GM06990 (cell line): ENCODE measurements at places on chromosomes 13 and 19.
A peak's percentile ranks its signal among the peaks of the same experiment; 100 is the strongest.

DNA sequence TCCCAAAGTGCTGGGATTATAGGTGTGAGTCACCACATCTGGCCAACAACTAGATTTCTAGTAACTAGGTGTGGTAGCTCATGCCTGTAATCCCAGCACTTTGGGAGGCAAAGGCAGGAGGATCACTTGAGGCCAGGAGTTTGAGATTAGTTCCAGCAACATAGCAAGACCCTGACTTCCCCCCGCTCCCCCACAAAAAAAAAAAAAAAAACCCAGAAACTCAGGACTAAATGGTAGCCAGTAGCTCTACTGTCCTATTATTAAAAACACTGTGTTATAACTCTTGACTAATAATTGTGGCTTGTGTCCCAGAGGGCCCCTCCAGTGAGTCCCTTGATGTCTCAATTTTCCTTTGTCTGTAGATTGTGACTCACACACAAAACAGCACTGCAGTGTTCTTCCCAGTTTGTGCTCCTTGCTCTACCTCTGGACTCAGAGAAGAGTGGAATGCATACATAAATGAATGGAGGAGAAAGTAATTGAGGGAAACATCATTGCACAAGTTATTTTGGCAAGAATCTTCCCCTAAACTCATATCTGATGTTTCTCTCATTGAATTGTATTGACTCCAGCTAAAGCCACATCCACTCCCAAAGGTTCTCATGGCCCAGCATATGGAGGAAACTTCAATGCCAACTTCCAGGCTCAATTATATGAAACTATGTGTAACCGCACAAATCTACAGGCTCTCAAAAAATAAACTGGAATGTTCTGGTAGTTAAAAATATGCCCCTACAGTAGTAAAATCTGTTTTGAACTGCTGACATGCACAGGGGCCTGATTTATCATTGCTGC, 8.8 kb downstream of the TPT1 start:
- no peak for DNase-seq

GRCh38 chr19:32673573-32673972, 1.4 kb downstream of the ANKRD27 start:
- no peak for DNase-seq

GRCh38 chr13:106033659-106034058, 501.8 kb downstream of the EFNB2 start:
- DNase-seq, result no peak

- DNase-seq, result no peak
These were observed 15.6 kb upstream of the SMARCA4 start for GRCh38 chr19:10945264-10945663.

DNA sequence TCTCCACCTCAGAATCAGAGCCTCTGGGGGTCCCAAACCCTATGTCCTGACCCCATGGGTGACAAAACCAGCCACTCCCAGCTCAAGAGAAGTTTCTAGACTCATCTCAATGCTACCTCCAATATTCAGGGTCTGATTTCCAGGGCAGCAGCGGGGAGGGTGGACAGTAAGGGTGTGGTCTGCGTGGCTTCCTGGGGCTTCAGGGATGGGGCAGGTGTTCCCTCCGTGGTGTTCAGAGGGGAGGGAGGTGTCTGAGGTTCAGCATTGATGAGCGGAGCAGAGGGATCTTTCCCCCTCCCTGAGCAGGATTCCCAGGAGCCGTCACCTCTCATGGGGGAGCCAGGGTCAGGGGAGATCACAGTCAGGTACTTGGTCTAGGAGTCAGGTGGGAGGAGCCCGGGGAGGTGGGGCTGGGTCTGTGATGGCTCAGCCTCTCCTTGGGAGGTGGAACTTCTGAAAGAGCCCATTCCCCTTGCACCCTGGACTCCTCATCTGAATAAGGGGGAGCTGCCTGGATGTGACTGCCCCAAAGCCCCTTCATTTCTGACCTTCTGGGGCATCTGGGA, 2.9 kb downstream of the LILRA2 start:
- no peak for DNase-seq

DNA sequence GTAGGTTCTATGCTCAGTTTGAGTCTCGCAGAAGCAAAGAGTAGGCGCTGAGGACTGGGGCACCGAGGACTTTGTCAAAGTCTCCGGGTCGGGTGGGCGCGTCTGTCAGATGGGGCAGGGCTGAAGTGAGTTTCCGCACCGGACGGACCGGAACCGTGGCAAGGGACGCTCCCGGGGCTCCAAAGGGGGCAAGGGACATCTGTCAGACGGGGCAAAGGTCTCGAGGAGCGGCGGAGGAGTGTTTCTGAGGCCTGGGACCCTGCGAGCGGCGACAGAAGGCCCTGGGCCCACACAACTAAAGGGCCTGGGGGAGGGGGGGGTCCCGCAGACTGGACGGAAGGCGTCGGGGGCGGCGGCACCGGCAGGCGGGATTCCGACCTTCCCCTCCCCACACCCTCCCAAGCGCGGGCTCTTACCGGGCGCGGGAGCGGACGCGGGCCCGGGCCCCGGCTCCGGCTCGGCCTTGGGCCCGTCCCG, 13.3 kb upstream of the AKAP8L start:
- peak; percentile 37 for DNase-seq

DNA sequence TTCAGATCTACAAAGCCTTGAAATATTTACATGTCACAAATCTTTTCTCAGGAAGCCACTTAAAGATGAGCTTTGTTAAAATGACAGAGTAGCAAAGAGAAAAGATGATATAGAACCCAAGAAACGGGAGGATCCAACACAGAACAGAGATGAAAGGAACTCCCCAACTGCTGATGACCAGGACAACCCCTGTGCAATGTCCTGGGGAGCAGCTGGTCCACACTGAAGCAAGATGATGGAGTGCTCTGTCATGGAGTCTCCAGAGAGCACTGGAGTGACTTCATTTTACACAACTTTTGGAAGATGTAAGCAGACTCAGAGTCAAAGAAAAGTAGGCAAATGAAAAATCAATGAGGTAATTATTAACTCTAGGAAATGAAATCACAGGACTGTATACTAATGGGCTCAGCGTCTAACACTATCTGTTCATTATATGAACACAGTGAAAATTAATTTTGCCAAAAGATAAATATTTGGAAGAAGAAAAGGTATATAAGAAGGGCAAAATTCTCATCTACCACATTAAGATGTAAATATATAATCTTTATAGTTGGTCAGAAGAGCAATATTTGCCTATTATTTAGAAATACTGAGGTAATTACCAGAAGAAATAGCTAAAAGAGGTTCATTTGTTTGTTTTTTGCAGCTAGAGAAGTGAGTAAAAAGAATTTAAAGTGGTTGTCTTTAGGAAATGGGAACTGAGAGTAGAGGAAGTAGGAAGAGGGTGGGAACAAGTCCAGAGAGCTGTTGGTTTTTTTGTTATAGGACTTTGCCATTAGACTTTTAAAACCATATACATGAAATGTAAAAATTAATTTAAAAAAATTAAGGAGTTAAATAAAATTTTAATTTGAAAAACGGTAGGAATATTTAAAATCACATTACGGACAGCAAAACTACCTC, 30.5 kb downstream of the MTRF1 start:
- DNase-seq, result no peak

DNA sequence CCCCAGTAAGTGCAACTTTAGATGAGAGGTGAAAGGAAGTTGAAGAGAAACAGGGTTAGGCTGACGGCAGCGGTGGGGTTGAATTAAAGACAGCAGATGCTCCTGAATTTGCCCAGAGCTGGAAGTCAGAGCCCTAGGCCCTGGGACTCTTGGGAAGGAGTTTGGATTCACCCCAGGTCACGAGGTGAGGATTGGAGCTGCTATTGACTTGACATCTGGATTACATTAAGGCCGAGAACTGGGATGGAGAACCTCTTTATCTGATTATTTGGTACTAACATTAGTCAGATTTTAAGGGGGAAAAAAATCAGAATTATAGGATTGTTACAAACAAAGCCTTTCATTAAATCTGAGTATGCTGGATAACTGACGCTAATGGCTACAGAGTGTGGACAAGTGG, 367.2 kb downstream of the ZNF536 start:
- DNase-seq, result no peak

DNA sequence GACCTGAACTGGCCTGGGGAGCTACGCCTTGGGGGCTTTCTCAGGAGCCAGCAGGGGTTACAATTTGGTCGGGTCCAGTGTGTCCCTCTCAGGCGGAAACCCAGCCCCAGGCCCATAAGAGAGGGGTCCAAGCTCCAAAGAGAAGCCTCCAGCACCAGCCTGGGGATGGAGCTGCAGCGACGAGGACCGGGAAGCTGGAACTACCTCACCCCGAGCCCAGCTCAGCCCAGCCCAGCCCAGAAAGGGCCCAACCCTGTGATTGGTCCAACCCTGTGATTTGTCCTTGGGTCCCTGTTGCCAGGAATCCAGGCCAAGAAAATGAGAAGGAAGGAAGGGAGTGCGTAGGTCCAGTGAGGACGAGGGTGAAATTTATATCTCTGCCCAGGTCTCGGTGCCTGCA, 24.1 kb downstream of the CLEC4M start:
- no peak for DNase-seq

GRCh38 chr13:84686973-84687372, 804.7 kb upstream of the SLITRK1 start:
- no peak for DNase-seq

- DNase-seq, result no peak
These were observed 8.4 kb upstream of the KCTD12 start for GRCh38 chr13:76894401-76895110.

- DNase-seq, result no peak
These were observed 98.7 kb downstream of the FAM216B start for GRCh38 chr13:42880056-42880605.

DNA sequence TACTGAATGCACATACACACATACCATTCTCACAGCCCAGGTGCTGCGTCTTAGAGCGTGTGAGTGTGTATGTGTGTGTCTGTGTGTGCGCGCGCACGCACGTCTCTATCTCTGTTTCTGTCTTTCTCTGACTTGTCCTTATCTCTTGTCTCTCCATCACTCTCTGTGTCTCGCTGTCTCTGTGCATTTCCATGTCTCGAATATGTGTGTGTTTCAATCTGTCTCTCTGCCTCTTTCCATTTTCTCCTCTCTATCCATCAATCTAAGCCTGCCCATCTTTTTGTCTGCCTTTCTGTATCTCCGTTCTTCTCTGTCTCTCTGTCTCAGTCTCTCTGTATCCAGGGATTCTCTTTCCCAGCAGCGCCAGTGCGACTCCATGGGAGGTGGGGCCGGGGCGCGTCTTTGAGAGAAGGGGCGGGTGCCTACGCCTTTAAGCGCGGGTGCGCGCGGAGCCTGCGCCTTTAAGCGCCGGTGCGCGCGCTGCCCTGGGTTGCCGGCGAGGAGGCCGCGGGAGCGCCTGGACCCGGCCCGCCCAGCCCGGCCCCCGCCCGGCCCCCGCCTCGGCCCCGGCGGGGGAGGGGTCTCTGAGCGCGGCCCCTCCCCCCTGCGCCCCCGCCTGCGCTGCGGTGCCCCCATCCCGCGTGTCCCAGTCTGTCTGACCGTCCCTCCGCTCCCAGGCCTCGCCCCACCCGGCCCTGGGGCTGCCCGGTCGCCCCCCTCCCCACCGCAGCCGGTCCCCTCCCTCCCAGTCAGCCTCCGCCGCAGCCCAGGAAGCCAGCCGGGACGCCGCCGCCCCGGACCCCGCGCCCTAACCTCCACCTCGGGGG, at the start of gene LRFN3:
LRFN3 (plus strand) TSS at position 464 of the 827 bp plus-strand sequence. CDS start 3,052 bp downstream, outside the sequence.
- DNase-seq, result peak; percentile 53

DNA sequence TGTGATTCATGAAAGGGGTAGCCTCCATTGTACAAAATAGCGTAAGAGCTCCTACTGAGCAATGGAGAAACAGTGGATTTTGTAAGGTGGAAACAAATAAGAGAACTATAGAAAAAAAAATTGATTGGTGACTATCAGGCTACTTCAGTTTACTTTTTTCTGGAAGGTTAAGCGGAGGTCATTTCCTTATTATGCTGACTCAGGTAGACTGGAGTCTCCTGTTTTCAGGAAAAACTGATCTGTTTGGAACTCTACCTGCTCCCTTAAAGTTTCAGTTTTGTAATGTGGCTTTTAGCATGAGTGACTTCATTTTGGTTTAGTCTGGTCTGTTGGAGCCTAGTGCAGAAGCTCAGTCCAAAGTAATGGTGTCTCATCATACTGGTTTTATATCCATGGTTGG, 3.4 kb downstream of the ZNF607 start:
- no peak for DNase-seq

- DNase-seq, result no peak
These were observed 51.3 kb upstream of the GAS6 start for GRCh38 chr13:113915012-113915763.

DNA sequence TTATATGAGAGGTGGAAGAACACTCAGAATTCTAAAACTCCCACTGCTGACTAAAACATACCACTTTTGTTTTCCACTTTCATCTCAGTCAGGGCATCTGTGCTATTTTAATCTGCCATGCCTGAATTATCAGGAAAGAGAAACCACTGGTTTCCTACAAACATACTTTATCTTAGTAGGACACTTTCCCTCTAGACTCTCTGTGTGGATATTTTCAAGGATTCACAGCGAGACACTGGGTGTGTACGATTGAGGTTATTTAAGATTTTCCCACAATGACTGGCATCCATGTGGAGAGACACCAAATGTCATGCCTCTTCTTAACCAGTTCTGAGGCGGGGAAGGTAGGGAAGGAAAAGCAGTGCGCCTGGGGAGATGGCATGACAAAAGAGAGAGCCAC, 212.2 kb downstream of the ENOX1 start:
- no peak for DNase-seq

- DNase-seq, result no peak
These were observed 66.6 kb downstream of the ARHGEF18 start for GRCh38 chr19:7415163-7415856.

DNA sequence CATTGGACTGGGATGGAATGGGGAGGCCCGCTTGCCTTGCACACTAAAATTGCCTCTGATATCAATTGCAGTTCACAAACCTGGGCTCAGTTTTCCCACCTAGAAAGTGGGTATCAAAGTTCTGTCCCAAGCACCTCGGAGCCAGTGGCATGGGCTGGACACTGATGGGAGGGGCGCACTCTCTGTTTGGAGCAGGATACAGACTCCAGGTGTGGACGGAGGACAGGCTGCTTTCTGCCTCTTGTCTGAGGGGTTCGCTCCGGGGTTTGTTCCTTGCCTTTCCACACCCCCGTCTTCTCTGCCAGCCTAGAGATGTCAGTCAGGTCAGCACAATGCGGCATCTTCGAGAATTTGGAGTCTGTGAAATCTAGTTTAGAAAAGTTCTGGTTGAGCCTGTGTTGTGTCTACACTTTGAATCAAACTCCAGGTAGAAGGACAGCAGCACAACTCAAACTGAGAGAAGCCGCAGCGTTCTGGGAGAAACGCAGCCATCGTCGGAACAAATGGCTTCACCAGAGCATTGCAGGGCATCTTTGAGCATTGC, 141.9 kb downstream of the TEX29 start:
- DNase-seq, result no peak

GRCh38 chr13:27117952-27118351, 53.7 kb downstream of the USP12 start:
- no peak for DNase-seq

- DNase-seq, result no peak
These were observed 7.7 kb upstream of the GPR18 start for GRCh38 chr13:99265821-99266426.

GRCh38 chr13:45296259-45296658, 44.7 kb downstream of the TPT1 start:
- no peak for DNase-seq
